ENCODE measurements at places on chromosomes 4 and X.

GRCh38 chr4:119299260-119299671, 22.7 kb downstream of the FABP2 start:
- ATAC-seq = no peak

GRCh38 chrX:15916704-15917084, 62.1 kb upstream of the AP1S2 start:
- no peak for ATAC-seq

DNA sequence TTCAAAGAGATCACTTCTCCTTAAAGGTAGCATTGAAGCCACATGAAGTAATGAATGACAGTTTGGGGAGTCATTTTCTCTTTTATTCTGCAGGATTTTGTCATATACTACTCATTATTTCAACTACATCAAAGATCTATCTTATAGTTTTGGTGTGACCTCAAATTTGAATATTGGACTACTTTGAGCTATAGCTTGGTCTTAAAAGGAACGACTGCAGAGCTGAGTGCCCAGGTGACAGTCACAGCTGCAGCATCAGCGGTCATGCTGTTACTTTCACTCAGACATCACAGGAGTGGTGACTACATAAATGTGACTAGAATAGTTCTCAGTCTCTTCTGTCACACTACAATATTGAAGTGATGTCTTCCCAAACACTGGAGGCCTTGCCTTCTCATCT, 10.7 kb upstream of the SPCS3 start:
- ATAC-seq = peak; percentile 63

GRCh38 chrX:24243692-24244091, 70.2 kb downstream of the SUPT20HL2 start:
- ATAC-seq = no peak

DNA sequence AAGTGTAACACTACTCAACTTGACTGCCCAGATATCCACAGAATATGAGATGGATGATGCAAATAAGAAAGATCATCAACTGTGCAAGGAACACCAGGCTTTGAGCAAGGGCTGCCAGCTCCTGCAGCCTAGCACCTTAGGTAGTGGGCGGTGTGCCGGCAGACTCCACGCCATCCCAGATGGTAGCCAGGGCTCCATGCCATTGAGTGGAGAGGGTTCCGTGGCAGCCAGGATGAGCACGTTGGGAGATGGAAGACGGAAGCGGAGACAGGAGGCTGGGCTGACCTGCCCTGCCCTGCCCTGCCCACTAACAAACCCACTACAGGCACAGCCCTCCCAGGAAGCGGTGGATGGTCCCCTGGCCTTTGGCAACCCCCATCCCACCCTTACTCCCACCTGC, 51.9 kb downstream of the TMPRSS11F start:
- ATAC-seq = no peak

GRCh38 chrX:134180601-134181274, 56.2 kb upstream of the CCDC160 start:
- ATAC-seq = no peak

DNA sequence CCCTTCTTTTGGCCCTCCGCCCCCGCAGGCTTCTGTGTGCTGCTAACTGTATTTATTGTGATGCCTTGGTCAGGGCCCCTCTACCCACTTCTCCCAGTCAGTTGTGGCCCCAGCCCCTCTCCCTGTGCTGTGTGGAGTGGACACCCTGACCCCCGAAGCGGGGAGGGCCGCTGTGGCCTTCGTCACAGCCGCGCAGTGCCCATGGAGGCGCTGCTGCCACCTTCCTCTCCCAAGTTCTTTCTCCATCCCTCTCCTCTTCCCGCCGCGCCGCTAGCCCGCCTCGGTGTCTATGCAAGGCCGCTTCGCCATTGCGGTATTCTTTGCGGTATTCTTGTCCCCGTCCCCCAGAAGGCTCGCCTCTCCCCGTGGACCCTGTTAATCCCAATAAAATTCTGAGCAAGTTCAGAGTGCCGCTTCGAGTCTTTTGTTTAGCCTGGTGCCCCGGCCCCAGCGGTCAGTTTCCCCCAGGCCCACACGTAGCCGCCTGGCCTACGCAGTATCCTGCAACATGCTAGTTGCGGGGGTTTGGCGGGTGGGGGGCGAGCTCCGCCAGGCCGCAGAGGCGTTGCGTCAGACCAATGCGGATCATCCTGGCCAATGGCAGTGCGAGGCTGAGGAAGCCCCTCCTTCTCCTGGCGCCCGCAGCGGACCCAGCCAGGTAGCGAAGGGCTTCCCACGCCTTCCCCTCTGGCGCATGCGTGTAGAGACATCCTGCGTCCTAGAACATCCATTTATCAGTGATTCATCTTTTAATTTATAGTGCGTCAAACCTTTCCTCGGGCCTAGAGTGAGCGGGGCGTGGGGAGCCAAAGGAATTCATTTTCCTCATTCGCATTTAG, 5.6 kb upstream of the KANTR start:
- peak; percentile 71 for ATAC-seq

DNA sequence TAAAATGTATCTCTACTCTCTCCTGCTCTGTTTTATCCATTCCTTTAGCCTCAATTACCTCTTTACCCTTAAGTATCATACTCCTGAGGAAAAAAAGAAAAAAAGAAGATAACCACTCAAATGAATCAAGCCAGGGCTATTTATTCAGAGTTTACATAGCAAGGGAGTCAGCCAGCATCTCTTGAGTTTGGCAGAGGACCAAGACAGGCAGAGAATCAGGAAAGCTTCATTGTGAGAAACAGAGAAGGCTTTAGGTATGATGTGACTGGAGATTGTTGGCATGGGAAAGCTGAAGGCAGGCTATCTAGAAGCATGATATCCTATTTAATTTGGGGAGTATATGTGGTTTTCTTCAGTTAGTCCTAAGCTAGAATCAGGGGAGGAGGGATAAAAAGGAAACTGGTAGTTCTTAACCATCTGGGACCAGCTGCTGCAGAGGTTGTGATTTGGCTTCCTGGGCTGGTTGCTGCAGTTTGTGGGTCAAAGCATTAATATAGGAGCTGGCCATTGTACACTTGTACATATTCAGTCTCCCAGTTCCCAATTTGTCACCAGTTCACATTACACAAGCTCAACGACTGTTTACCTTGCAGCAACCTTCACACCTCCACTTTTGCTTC, 11.2 kb downstream of the APELA start:
- no peak for ATAC-seq

- ATAC-seq = no peak
These were observed 494.9 kb downstream of the GALNTL6 start for GRCh38 chr4:172308078-172308477.

Measured in activated CD4-positive, CD25-positive, alpha-beta regulatory T cell treated with anti-CD3 and anti-CD28 coated beads, Interleukin-2, amount 50 U/mL, for 24 hours (primary cell).